ENCODE measurements at places on chromosomes 7 and 10. TPM values are rescaled to one million over a fixed set of nuclear protein-coding genes. Genes with fewer than 3 reads are reported as not detected.

GRCh38 chr7:117555260-117555659 lies 75.4 kb downstream of the CFTR start:
- no peak for DNase-seq

DNA sequence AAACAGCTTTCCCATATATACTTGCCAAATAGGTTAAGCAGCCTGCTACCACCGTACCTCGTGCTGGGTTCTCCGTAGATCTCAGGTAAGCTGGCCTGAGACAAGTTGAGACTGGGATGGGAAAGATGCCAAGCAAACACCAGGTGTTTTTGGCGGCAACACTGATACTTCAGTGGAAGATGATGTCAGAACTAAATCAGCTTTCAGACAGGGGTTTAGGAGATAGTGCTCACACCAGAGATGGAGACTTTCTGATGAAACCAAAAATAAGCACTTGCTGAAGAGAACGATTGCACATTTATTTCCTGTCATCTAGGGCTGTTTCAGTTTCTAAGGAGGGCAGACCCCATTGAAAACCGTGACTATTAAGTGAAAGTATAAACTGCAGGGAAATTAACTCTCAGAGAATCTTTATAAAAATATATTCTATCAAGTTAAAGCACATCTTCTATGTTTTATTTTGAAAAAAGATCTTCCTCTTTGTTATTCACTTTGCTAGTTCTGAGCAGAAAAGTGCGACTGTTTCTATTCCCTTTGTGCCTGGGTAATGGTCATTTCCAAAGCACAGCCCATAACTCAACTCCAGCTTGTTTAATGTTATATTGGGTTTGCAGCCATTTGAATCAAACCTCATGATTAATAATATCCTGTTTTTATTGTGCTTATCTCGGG lies 149.9 kb downstream of the CPED1 start:
- DNase-seq, result no peak

The NEBL gene
- 10.5 TPM for total RNA-seq

- DNase-seq, result no peak
These were observed 48.6 kb upstream of the DPYSL4 start for GRCh38 chr10:132138133-132138532.

DNA sequence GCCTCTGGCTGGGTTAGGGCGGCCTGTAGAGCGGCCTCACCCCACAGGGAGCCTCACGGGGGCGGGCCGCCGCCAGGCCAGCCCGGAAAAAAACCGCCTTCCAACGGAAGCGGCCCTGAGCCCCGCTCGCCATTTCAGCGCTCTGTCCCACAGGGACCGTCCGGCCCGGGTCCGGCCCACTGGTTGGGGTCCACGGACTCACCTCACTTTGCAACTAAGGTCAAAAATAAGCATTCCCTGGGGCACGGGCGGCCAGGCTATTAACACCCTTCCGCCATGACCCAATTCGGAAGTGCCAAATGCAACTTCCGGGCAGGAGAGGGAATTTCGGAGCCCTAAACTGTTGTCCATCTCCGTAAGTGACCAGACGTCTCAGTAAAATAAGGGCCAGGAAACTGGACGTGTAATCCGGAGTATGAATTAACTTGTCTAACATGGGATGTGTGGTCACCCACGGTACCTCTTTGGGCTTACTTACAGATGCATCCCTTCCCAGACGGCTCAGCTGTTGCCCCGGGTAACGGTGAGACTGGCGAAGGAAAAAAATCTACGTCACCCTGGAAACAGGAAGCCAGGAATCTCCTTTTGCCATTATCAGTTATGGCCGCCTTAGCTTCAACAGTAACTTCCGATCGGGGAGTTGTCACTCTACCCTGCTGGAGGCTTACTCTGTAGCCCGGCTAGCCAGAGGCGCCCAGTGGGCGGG lies at the start of gene BBIP1:
BBIP1 (minus strand) TSS at position 538 of the 706 bp plus-strand sequence. CDS start 1,023 bp downstream, outside the sequence.
- DNase-seq, result peak; percentile 90

GRCh38 chr7:150942001-150942590 lies 36.0 kb downstream of the KCNH2 start:
- no peak for DNase-seq

- no peak for DNase-seq
These were observed 53.5 kb upstream of the TNRC18 start for GRCh38 chr7:5477126-5477525.

DNA sequence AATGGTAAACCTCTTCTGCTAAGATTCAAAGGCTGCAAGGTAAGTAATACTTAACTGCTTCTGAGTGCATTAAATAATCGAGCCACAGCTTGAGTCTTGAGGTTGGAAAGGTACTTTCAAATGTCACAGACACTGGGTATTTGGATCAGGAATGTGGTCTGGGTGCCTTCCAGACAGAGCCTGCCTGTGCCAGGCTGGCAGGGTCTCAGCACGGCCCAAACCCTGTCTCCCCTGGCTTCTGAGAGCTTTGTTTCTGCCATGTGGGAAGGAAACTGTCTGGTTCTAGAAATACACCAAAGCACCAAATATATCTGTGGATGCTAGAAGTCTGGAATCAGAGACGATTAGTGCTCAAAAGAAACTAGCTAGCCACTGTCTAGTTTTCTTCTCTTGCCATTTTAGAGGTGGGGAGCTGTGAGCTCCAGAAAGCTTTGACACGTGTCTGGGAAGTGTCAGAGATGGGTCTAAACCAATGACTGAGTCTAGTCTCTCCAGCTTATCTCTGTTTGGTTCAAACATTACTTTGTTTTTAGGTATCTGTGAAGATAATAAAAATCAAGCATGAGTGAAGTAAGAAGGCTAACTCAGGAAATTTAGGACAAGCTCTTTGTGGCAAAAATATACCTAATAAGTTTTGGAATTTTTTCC lies 162.8 kb downstream of the CYP26A1 start:
- DNase-seq, result no peak

DNA sequence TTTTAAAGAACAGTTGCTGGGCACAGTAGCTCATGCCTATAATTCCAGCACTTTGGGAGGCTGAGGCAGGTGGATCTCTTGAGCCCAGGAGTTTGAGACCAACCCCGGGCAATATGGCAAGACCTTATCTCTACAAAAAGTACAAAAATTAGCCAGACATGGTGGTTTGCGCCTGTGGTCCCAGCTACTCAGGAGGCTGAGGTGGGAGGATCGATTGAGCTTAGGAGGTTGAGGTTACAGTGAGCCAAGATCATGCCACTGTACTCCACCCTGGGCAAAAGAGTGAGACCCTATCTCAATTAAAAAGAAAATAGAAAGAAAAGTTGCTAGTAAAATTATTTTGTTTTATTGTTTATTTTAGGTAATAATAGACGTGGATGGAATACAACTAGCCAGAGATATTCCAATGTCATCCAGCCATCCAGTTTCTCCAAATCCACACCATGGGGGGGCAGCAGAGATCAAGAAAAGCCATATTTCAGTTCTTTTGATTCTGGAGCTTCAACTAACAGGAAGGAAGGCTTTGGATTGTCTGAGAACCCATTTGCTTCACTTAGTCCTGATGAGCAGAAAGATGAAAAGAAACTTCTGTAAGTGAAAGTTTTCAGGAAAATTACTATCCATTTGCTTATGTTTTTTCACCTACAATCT lies 3.0 kb downstream of the NUP42 start:
- no peak for DNase-seq

DNA sequence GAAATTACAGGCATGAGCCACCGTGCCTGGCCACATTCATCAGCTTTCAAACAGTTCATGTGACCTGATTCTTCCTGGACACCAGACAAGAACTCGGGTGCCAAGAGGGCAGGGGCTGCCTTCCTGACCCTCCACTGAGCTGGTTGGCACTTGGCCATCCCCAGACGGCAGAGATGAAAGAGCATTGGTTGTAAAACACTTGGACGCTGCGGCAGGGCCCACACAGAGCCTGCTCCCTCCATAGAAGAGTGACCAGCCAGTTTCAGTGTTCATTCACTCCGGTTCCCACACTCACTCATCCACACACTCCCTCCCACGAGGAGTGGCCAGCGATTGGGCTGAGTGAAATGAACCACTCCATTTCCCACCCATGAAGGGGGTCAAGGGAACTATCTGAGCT lies 112.3 kb downstream of the ITGB8 start:
- DNase-seq, result no peak

DNA sequence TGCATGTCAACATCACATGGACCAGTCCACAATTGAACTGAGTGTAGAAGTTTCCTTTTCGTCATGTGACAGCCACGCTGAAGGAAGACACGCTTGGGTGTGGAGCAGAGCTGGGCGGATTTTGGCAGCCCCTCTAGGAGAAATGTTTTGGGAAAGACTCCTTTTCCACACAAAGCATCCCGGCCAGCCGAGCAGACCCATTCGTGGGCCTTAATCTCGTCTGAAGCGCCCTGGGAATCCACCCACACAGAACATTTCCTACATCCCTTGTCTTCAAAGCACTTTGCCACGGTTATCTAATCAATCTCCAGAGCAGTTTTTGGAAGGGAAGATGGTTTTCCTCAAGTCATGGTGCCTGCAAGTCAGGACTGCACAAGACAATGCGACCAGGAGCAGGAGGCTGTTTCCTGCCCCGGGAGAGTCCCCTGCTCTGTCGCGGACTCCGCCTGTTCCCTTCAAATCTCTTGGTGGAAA lies 8.4 kb upstream of the IFT22 start:
- no peak for DNase-seq

The OR13A1 gene
- total RNA-seq, result not detected

The ZNF138 gene
- 20.2 TPM for total RNA-seq

- DNase-seq, result no peak
These were observed 4.9 kb downstream of the ZNF277 start for GRCh38 chr7:112211348-112211907.

- DNase-seq, result no peak
These were observed 2.3 kb upstream of the JAKMIP3 start for GRCh38 chr10:132063432-132063831.

- no peak for DNase-seq
These were observed 5.3 kb upstream of the COL1A2 start for GRCh38 chr7:94389381-94389780.

GRCh38 chr7:81491573-81491972 lies 278.3 kb downstream of the HGF start:
- no peak for DNase-seq

- no peak for DNase-seq
These were observed 61.1 kb downstream of the CNOT4 start for GRCh38 chr7:135448753-135449152.

The TAF3 gene
- total RNA-seq, result 10.7 TPM

The NYAP1 gene
- 4.6 TPM for total RNA-seq

The NKX2-3 gene
- total RNA-seq, result not detected

DNA sequence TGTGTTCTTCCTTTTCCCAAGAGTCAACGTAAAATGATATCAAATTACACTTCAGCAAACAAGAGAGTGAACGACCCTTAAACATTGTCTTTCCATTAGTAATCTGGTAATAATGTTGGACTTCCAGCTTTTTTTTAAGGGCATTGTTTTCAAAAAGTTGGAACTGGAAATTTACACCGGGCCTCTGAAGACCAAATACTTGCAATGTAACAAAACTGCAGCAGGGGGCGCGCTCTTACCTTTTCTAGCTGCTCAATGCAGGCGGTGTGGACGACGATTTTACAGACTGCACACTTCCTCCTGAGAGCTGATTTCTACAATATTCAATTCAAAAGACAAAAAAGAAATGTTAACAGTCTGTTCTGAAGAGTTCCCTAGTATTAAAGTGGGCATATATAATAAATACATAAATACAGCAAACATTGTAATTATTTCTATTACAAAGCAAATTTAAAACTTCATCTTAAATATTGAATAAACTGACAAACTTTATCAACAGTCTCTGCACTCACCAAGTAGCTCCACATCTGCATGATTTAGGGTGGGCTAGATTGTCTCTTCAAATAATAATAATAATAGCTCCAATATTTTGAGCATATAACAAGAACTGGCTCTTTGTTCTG lies 190.4 kb downstream of the DGKI start:
- peak; percentile 89 for DNase-seq

DNA sequence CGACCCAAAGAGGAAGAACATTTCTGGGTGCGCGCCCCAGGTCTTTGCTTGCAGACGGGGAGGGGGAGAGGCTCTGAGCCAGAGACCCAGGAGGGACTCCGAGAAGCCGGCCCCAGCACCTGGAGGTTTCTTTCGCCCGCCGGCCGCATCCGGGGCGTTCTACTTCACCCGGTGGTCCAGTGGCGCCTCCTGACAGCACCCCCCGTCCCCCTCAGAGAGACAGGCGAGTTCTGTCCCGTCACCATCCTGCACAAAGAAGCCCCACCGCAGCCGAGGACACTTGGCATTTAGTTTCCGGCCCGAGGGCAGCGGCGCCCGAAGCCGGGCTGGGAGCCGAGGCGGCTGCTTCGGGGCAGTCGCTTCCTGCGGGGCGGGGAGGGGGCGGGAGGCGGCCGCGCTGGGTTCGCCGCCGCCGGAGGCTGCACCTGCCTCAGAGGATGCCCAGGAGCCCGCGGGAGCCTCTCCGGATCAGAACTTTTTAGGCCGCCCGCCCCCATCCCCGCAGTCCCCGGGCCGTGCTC lies at the start of gene TMEM178B:
TMEM178B (plus strand) TSS at position 424 of the 521 bp plus-strand sequence.
- DNase-seq, result no peak

- no peak for DNase-seq
These were observed 97.5 kb downstream of the GNAT3 start for GRCh38 chr7:80414331-80414730.

- no peak for DNase-seq
These were observed 79.5 kb upstream of the INSYN2A start for GRCh38 chr10:127275793-127276450.

- no peak for DNase-seq
These were observed 41.0 kb upstream of the C10orf120 start for GRCh38 chr10:122740640-122741039.

DNA sequence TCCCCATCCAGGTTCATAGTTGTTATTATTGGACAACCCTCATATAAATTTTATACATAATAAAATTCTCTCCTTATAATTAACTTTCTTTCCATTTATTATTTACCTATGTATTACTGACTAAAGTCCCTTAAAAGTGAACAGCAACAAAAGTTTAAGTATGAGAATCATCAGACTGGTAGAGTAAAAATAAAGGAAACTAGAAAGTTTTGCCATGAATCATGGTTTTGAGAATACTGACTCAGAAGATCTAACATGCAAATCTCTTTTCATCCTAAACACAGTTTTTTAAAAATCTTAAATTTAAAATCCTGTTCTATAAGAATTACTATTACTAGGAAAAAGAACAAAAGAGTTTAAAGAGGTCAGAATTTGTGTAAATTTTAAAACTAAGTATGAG lies 32.1 kb downstream of the HERC4 start:
- DNase-seq, result no peak

GRCh38 chr10:72030762-72031543 lies 57.4 kb downstream of the SPOCK2 start:
- no peak for DNase-seq

DNA sequence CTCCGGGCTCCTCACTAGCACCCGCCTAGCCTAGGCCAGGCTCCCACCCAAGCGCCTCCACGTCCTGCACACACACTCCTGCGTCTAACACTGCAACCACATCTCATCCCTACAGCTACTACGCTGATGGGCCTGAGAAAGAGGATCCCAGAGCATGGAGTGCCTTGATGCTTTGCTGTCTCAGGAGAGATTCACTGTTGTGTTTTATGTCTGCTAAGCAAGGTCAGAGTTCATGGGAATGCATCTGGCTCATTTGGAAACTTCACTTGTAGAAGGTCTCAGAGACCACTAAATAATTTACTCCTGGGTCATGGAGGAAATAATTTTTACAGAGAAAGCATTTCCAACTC lies 88.7 kb downstream of the SLIT1 start:
- DNase-seq, result no peak
